ENCODE measurements at places on chromosomes 7 and 10.

DNA sequence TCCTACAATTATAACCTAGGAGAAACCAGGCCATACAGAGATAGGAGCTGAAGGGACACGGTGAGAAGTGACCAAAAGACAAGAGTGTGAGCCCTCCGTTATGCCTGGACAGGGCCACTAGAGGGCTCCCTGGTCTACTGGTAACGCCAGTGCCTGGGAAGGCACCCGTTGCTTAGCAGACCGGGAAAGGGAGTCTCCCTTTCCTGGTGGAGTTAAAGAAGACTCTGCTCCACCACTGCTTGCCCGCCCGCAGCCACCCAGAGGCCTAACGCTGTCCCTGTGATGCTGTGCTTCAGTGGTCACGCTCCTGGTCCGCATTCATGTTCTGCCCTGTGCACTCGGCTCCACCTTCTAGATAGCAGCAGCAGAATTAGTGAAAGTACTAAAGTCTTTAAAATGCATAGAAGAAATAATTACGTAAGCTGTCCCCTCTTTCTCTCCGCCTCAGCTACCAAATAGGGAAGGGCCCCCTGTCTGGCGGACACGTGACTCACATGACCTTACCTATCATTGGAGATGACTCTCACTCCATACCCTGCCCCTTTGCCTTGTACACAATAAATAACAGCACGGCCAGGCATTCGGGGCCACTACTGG lies 34.8 kb downstream of the GRID2IP start:
- DNase-seq: peak; percentile 80

DNA sequence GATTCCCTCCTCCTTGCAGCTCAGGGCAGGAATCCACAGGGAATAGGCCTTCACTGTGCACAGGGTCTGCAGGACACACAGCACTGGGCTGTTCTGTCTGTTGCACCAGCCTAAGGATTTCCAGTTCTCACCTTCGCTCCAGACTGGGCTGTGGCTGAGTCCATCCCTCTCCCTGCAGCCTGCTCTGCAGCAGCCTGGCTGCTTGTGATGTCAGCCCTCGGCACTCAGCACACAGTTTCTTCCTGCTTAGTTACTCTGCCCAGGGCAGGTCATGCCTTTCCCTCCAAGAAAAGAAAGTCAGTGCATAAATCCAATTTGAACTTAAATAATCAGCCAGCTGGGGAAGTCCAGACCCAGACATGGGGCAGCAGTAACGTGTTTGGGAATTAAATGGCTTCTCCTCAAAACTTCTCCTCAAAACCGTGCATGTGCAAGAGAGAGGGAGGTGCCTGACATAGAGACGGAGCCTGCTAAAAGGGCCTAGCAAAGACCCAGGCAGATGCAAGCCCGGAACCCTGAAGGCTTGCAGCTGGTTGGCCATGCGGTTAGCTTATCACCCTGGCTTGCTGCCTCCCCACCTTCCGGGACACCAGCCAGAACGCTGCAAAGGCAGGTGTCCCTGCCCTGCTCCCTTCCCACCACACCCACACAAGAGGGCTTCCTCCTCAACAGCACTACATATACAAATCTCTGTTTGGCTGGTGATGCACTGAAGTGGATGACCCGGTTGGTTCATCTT lies 10.9 kb upstream of the GDF2 start:
- DNase-seq: no peak

DNA sequence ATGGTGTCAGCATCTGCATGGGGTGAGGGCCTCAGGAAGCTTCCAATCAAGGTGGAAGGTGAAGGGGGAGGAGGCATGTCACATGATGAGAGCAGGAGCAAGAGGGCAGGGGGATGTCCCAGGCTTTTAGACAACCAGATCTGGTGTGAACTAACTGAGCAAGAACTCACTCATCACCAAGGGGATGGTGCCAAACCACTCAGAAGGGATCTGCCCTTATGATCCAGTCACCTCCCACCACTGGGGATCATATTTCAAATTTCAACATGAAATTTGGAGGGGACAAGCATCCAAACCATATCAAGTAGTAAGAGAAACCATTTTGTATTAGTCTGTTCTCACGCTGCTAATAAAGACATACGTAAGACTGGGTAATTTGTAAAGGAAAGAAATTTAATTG lies 33.6 kb downstream of the THNSL1 start:
- DNase-seq: no peak

DNA sequence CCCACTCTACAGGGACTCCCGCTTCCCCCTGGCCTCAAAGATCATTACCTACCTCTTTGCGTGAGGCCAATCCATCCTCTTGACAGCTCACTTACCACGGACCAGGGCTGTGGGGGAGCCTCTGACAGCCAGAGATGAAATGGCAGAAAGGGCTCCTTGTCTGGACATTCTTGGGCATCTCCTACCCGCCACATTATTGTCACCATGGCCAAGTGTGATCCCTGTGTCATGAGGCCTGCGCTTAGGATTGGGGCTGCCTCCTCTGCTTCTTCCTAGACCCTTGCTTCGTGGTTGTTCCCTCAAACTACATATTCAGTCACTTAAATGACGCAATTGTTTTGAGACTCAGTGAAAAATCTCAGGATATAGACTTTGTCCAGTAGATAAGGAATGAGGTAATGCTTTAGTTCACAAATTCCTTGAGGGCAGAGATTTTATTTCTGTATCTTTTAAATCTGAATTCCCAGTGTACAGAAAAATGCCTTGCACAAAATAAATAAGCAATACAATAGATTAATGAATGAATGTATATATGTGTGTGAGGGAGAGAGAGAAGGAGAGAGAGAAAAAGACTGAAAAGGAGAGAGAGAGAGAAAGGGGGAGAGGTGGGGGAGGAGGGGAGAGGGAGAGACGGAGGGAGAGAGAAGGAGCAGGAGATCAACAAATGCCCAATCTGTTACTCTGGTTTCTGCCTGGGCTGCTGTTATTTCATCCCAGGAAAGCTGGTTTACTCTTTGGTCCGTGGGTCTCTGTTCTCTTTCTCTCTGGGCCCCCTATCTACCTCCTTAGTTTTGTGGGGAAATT lies 159.0 kb downstream of the PLXNA4 start:
- no peak for DNase-seq

GRCh38 chr7:78073609-78074382 lies 275.2 kb downstream of the PHTF2 start:
- no peak for DNase-seq

DNA sequence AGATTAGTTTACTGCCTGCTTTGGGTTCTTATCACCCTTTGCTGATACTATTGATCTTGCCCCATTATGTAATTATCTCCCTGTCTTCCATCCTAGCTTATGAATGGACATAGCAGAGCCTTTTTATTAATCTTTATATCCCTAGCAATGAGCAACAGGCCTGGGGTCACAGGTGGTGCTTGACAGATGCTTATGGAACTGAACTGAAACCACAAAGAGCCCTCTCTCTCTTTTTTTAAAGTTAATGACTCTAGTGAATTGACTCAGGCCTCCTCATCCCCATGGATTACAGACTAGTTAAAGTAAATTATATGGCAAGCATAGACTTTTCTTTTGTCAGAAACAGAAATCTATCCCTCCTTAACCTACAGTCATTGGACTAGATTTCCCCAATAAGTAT lies 265.2 kb downstream of the PHTF2 start:
- no peak for DNase-seq

GRCh38 chr7:139850906-139851305 lies 21.8 kb downstream of the TBXAS1 start:
- DNase-seq: no peak

DNA sequence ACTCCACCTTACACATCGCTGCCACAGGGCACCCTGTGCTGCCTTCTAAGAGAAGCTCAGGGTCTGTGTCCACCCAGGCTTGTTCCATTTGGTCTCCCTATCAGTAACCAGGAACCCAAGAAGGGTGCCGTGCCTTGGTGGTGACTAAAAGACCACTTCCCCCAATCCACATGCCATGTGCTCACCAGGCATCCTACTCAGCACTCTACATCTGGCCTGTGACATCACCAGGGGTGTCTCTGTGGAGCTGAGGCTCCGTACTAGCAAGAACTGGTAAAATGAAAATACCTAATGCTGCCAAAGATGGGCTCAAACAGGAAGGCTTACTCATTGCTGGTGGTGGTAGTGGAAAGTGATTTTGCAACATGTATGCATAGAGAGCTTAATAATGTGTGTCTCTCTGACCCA lies 19.0 kb upstream of the C10orf71 start:
- no peak for DNase-seq

DNA sequence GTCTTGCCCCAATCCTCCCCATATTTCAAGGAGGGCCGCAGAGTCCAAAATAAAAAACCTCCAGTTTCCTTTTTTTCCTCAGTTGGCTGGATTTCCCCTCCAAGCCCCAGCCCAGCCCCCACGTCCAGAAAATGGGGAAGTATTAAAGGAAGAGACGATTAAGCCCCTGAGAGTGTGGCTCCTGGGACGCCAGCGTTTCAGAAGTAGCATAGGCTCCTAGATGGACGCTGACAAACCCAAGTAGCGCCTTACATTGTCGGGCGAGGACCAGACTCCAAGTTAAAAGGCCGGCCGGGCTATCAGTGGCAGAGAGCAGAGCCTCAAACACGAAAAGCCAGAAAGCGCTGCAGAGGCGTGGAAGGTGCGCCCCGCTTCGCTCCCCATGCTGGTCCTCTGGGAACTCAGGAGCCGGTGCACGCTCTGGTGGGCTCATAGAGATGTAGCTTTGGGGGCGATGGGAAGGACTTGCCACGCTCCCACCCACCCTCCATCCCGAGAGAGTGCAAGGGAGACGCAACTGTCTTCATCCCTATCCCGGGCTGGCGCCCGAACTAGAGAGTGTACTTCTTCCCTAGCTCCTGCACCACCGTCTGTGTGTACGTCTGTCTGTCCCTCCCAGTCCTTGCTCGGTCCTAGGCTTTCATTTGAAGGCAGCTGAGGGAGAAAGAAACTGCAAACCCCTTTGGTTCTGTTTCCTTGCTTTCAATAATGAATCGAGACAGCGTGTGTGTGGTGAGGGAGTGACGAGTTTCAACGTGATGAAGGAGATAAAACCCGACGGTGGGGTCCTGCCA lies 6.3 kb upstream of the EMX2 start:
- DNase-seq: peak; percentile 46

GRCh38 chr10:74743401-74743800 lies 83.0 kb upstream of the KAT6B start:
- DNase-seq: no peak

DNA sequence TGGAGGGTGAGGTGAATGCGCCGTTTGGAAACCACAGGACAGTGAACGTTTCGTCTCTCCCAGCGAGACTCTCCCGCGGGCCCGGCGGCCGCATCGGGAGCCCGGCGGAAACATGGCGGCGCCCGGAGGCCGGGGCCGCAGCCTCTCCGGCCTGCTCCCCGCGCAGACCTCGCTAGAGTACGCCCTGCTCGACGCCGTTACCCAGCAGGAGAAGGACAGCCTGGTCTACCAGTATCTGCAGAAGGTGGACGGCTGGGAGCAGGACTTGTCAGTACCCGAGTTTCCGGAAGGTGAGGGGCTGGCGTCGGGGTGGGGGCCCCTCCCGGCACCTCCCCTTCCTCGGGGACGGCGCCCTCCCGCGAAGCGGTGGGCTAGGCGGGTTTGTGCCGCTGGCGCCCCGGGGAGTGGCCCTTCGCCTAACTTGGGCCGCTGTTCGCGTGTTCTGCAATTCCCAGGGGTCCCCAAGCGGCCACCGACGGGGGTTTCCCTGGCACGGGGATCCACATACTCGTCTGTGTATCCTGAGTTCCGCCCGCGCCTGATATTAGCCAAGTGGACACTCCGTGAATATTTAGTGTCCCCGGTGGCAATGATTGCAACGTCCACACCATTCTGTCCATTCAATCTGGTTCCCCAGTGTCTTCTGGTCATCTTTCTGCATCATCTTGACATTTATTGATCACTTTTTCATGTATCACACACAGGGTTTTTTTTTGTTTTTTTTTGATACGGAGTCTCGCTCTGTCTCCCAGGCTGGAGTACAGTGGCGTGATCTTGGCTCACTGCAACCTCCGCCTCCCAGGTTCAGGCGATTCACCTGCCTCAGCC lies 514 bp downstream of the NHLRC2 start:
- peak; percentile 96 for DNase-seq

DNA sequence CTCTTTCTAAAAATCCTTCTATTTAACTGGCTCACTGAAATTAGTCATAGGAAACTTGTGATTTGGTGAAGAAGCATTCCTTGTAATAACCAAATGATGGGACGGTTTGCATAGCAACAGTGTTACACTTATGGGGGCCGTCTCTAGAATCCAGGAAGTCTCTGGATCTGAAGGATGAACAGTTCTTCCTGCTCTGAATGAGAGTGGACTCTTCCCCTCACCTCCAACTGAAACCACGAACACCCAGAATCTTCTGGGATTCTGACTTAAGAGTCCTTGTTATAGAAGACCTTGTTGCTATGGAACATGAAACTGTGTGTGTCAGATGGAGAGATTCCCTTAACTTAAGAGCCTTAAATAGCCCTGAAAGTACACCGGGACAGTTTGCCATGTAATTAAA lies 23.2 kb downstream of the NOLC1 start:
- DNase-seq: no peak

DNA sequence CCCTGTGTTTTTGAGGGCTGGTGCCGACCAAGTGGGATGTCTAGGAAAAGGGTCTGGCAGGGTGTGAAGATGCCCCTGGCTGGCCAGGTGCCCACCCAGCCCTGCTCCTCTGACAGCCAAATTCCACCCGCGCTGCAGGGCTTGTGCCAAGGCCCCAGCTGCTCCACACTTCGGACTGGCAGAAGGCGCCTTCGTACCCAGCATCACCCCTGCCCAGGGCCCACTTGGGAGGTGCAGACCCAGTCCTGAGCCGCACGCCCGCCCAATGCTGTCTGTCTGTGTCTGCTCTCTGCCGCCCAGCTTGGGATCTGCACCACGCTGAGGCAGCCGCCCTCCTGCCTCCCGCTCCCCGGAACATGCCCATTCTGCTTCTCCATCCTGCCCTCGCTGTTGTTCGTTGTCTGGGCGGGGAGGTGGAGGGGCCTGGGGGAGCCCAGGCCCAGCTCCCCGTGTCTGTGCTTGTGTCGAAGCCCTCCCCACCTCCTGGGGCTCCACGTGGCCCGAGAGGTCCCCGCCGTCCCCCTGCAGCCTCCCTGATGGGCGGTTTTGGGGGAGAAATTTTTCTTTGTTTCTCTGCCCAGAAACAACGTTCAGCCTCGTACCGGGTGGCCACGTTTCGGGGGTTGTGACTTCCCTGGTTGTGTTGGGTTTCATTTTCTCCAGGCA lies 36.9 kb upstream of the PPIF start:
- no peak for DNase-seq

GRCh38 chr10:44706745-44707144 lies 204.4 kb upstream of the TMEM72 start:
- no peak for DNase-seq

DNA sequence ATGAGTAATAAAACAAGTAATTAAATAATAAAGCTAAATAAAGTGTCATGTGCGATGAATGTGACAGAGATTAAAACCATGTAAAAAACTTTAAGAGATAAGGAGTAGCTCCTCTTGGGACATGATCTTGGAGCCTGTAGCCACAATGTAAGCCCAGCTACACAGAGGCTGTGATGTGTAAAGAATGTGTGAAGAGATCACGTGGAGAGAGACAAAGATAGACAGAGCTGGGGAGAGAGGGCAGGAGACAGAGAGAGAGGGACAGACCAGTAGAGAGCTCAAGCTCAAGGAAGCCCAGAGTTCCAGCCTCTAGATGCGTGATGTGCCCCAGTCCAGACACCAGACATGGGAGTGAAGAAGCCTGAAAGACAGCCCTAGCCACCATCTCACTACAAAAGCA lies 644.1 kb downstream of the TNS3 start:
- no peak for DNase-seq

- no peak for DNase-seq
Observed at GRCh38 chr10:118851062-118852035, 96.6 kb upstream of the CACUL1 start.

GRCh38 chr10:52378124-52378523 lies 64.0 kb downstream of the DKK1 start:
- DNase-seq: no peak

All from retina (tissue), 1 donor.